ENCODE measurements at places on chromosomes 6 and 20.

DNA sequence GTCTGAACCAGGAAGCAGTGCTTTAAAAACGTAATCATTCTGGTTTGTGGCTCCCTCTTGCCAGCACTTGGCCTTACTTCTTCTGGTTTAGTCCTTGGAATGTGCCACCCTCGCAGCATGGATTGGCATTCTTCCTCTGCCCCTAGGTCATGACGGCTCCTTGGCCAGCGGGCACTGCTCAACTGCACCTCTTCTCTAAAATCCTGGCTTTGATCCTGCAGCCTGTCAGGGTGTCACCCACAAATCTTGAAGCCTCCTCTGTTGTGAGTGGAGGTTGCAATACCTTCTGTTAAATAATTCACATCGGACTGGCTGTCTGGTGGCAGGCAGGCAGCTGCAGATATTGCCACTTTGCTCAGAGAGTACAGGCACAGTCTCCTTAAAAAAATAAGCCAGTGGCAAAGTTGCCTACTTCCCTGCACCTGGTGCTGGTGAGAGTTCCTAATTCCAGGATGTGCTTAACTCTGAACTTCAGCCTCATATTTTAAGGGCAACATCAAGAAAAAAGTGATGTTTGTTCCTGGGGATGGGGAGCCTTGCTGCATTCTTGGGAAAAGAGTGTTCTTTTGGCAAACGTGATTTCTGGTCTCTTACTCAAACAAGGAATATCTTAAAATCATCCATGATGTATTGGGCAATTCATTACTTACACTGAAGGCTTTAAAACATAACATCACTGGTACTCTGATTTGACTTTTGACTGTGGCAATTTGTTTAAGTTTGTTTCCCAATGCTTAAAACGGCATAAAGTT, 179.8 kb downstream of the FOXA2 start:
- H3K4me3 ChIP-seq, result peak overlapping the region; percentile 55
- no peak overlapping the region for H3K27ac ChIP-seq
- no peaks in the 10 kb centered on the region for H3K4me1 ChIP-seq
- DNase-seq, result no peak

DNA sequence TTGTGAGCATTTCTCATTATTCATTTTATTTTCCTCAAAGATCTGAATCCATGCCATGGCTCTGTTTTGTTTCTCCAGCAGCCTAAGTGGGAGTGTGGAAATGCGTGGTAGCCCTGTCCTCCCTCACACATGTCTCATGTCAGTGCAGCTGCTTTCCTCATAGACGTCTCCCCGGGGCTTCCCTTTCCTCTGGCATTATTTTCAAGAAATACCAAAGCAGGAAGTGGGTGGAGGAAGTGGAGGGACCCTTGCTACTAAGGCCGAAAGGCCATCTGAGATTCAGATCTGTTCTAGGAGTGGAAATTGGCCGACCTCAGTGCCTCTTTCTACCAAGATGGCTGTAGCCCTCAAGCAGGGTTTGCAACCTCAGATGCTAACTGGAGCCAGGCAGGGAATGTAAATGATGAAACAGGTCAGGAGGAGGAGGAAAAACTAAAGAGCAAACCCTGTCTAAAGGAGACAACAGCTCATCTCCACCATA, 420.9 kb upstream of the PLCB4 start:
- no peak overlapping the region for H3K27ac ChIP-seq
- no peaks in the 10 kb centered on the region for H3K27me3 ChIP-seq
- H3K4me3 ChIP-seq, result no peak overlapping the region
- DNase-seq, result no peak

GRCh38 chr6:40500227-40500626, 86.9 kb downstream of the LRFN2 start:
- H3K27me3 ChIP-seq, result no peaks in the 10 kb centered on the region
- no peak overlapping the region for H3K27ac ChIP-seq
- H3K36me3 ChIP-seq, result no peaks in the 10 kb centered on the region
- no peak overlapping the region for H3K4me3 ChIP-seq
- no peaks in the 10 kb centered on the region for H3K4me1 ChIP-seq

DNA sequence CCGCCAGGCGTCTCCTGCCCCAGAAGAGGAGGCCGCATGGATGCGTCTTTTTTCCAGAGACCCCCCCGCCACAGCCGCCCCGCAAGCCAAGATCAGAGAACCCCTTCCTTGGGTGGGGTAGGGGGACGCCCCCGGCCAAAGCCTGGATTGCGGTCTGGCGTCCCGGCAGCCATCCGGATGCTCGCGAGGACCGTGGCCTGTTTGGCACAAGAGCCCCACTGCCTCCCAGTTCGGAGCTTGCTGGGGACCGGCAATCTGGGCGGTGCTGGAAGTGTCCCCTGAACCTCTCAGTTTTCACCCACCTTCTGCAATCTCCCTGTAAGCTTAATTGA, 924 bp downstream of the FAM162B start:
- no peak for DNase-seq
- peaks cover 2% of the 10 kb centered on the region for H3K27me3 ChIP-seq
- H3K36me3 ChIP-seq, result no peaks in the 10 kb centered on the region
- no peak overlapping the region for H3K27ac ChIP-seq
- H3K4me3 ChIP-seq, result peak overlapping the region; percentile 64

GRCh38 chr6:34359418-34360158, 32.9 kb downstream of the NUDT3 start:
- DNase-seq, result no peak
- no peaks in the 10 kb centered on the region for H3K27me3 ChIP-seq
- H3K4me1 ChIP-seq, result peaks cover 37% of the 10 kb centered on the region
- peak overlapping the region; percentile 59 for H3K27ac ChIP-seq
- H3K36me3 ChIP-seq, result no peaks in the 10 kb centered on the region

- H3K4me1 ChIP-seq, result no peaks in the 10 kb centered on the region
- no peak for DNase-seq
- no peaks in the 10 kb centered on the region for H3K27me3 ChIP-seq
- no peaks in the 10 kb centered on the region for H3K36me3 ChIP-seq
These were observed 80.4 kb downstream of the GCLC start for GRCh38 chr6:53464483-53464882.

- no peaks in the 10 kb centered on the region for H3K27me3 ChIP-seq
- H3K4me1 ChIP-seq, result no peaks in the 10 kb centered on the region
- H3K36me3 ChIP-seq, result no peaks in the 10 kb centered on the region
- no peak overlapping the region for H3K4me3 ChIP-seq
- H3K27ac ChIP-seq, result no peak overlapping the region
These were observed 150.0 kb upstream of the MARCKS start for GRCh38 chr6:113707194-113707593.

- no peak for DNase-seq
- H3K27me3 ChIP-seq, result no peaks in the 10 kb centered on the region
- H3K4me1 ChIP-seq, result no peaks in the 10 kb centered on the region
- H3K4me3 ChIP-seq, result no peak overlapping the region
- no peak overlapping the region for H3K27ac ChIP-seq
- no peaks in the 10 kb centered on the region for H3K36me3 ChIP-seq
These were observed 18.9 kb upstream of the AGPAT4 start for GRCh38 chr6:161292650-161293281.

Measured in ascending aorta (tissue), 2 donors.